PC-9 (cell line): ENCODE measurements at places on chromosomes 16 and 17.
A peak's percentile ranks its signal among the peaks of the same experiment; 100 is the strongest.

DNA sequence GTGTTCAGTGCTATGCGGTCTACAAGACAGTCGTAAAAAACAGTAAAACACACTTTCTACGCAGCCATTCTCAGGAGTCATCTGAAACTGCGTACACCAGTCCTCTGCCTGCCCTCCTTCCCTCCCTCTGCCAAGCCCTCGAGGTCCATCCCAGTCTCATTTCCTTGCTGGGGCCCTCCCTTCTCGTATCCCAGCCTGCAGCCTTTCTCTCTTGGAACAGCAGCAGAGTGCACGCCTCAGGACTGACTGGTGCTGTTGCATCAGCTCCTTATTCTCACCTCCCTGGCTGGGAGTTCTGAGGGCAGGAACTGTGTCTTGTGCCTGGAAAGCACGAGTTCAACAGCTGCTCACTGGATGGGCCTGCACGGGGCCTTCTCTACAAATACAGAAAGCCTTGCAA lies 12.5 kb downstream of the FAHD1 start:
- no peak for DNase-seq

DNA sequence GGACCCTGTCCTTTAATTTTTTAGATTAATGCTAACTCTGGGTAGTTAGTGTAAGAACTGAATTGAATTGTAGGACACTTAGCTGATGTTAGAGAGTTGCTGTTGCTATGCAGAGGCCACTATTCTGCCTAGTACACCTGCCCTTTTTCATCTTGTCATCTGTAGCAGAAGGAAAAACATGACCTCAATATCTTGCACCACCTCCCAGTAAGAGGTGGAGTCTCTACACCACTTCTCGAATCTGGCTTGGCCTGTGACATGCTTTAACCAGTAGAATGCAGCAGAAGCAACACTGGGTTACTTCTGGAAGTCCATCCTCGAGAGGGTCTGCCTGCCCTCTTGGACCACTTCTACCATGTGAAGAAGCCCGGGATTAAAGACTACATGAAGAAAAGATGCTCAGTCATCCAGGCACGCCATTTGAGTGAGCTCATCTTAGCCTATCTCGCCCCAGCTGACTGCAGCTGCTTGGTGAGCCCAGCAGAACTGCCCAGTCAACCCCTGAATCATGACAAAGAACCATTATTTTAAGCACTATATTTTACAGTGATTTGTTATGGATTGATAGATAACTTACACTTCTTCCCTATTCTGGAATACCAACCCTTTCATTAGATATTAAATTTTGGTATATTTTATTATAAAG lies 153.5 kb downstream of the MYO1D start:
- no peak for DNase-seq

GRCh38 chr17:17757956-17758845 lies 76.9 kb downstream of the RAI1 start:
- no peak for DNase-seq

DNA sequence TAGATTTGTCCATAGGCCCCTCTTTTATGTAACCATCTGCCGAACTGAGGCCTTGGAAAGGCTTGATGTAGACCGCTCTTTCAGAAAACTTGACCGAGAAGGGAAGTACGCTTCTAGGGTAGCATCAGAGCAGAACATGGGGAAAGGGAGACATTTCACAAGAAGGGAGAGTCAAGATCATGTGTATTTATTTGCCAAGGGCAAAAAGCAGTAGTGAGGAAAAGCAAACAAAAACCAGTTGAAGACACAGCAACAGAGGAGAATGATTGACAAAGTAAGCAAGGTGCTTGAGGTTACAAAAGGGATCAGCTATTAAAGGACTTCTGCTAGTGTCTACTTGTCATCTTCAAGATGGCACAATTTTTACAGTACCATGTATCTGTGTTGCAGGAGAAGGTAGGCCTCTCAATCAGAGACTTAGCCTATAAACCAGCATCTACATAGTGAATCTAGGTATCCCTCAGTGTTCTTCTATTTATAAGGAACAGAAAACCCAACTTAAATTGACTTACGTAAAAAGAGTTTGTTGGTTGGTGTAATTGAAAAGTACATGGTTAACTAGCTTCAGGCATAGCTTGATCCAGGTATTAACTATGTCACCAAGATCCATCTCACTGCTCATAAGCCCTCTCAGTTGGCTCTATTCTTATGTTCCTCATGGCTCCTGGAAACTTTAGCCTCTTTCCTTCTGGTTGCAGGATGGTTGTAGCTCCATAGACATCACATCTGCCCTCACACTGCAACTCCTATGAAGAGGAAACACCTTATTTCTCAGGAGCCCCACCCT lies 288.4 kb downstream of the IRX3 start:
- DNase-seq: no peak

DNA sequence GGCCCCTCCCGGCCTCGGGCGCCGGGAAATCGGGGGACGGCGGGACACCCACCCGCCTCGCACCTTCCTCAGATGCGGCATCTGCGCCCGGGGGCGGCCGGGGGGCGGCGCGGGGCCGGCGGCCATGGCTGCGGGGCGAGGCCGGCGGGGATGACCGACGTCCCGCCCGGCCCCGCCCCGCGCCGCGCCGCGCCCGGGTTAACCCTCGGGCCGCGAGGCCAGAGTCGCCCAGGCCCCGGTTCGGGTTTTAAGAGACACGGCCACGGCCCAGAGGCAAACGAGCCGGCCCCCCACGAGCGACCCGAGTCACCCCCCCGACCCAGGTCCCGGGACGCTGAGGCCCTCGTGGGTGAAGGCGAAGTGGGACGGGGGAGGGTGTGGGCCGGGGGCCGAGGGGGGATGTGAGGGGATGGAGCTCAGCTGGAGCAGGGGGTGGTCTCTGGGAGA lies at the start of gene RGS11:
Gene RGS11, minus strand, starts transcription at position 159 of the 447 bp plus-strand sequence. Its CDS starts 33 bp downstream, at position 126.
- DNase-seq: no peak

DNA sequence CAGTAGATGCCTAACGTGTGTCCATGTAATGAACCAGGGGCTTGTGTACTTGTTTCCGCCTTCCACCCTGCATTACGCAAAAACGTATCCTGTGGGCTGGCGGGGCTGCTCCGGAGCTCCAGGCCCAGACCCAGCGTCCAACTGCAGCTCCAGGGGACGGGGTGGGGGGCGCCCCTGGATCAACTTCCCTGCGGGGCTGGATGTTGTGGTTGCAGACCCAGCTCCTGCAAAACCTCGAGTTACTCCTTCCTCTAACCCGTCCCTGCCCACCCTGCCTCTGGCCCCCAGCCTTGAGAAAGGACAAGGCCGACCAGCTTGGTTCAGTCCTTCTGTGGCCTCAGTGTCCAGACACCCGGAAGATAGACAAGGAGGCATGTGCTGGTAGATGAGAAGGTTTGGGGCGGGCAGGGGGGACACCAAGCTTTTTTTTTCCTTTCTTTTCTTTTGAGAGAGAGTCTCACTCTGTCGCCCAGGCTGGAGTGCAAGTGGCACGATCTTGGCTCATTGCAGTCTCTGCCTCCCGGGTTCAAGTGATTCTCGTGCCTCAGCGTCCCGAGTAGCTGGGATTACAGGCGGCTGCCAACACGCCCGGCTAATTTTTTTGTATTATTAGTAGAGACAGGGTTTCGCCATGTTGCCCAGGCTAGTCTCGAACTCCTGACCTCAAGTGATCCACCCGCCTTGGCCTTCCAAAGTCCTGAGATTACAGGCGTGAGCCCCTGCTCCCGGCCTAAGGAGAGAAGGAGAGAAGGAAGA lies 731 bp upstream of the EXOC7 start:
- DNase-seq: no peak

DNA sequence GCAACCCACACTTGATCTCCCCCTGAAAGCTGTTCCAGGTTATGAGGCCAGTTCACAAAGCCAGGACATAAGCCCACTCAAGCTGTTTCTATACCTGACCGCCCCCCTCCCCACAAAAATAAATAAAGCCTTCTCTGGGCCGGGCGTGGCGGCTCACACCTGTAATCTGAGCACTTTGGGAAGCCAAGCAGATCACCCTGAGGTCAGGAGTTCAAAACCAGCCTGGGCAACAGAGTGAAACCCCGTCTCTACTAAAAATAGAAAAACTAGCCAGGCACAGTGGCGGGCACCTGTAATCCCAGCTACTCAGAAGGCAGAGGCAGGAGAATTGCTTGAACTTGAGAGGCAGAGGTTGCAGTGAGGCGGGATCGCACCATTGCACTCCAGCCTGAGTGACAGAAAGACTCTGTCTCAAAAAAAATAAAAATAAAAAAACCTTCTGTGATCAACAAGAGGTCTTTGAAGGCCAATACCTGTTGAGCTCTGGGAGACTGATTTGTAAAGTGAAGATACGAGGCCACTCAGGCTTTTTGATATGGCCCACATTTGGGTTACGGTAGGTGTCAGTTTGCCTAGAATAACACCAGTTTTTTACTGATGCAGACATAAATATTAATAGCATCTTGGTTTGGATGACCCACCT lies 2.2 kb downstream of the KDM8 start:
- DNase-seq: no peak

DNA sequence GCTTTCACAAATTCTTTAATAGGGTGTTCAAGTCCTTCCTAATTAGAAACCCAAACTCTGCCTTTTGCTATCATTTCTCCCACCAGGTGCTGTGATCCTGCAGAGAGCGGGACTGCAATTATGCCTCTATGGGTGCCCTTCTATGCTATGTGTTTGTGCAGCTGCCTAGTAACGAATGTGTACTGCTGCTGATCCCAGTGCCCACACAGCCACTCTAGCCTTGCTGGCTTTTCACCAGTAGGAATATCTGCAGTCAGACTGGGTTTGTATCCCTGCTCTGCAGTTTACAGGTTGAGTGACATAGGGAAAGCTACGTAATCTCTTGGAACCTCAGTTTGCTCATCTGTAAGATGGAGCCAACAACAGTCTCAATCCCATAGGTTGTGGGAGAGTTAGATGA lies 179.6 kb upstream of the IRX3 start:
- no peak for DNase-seq

DNA sequence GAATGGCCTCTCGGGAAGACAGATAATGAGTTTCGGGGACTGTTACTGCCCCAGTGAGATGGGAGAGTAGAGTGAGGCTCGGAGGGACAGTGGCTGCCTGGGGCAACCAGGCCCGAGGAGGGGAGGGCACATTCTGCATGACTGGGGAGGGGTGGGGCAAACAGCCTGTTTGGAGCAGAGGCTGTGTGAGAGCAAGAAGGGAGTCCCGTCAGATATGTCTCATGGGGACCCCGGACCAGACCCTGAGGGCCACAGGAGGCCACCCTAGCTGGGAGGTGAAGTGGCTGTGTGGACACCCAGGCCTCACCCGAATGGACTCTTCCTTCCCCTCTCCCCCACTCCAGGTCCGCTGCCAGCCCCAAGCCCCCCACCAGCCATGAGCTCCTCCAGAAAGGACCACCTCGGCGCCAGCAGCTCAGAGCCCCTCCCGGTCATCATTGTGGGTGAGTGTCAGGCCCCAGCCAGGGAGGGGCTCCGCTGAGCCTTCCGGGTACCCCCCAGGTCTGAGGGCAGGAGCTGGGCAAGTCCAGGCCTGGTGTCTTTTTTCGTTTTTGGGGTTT lies 4.3 kb downstream of the OSGIN1 start:
- DNase-seq: no peak

- DNase-seq: peak; percentile 88
These were observed 7.4 kb downstream of the KDM6B start for GRCh38 chr17:7841396-7841914.

- peak; percentile 63 for DNase-seq
These were observed 692 bp upstream of the SOCS1 start for GRCh38 chr16:11256661-11257130.

GRCh38 chr16:68902003-68902968 lies 59.0 kb downstream of the TANGO6 start:
- DNase-seq: peak; percentile 67

- no peak for DNase-seq
These were observed 7.0 kb upstream of the CBFA2T3 start for GRCh38 chr16:88983771-88984687.

DNA sequence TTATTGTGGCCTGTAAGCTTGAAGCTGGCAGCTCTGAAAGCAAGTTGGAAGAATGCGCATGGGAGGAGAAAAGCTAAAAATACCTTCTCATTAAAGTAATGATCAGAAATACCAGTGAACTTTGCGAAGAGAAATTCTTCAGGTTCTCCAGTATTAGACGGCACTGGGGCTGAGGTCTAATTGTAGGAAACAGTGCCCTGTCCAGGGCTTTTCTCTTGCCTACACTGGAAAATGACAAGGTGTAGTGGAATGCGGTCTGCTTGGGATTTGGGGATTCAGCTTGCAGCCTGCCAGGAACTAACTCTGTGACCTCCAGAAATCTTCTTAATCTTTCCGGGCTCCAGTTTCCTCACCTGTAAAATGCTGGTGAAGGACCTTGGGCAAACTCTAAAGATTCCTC lies 53.3 kb upstream of the KCNJ16 start:
- no peak for DNase-seq

DNA sequence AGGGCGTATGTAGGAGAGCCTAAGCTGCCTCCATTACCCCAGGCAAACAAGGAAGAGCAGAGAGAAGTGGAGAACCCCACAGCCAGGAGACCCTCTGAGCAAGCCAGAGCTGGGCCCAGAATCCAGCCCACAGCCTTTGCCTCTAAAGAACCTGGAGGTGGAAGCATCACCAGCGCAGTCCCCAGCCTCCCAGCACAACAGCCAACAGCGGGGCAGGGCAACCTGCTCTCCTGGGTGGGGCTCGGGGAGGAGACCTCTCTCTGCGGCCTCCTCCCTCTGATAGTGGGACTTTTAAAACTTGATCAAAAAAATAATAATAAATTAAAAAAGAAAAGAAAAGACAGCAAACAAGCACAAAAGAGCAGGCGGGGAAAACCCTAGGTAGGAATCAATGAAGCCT lies 45.9 kb downstream of the AXIN2 start:
- no peak for DNase-seq

- DNase-seq: no peak
These were observed 58.8 kb downstream of the NFATC3 start for GRCh38 chr16:68144008-68144407.

- no peak for DNase-seq
These were observed 5.7 kb upstream of the CISD3 start for GRCh38 chr17:38724337-38724988.

DNA sequence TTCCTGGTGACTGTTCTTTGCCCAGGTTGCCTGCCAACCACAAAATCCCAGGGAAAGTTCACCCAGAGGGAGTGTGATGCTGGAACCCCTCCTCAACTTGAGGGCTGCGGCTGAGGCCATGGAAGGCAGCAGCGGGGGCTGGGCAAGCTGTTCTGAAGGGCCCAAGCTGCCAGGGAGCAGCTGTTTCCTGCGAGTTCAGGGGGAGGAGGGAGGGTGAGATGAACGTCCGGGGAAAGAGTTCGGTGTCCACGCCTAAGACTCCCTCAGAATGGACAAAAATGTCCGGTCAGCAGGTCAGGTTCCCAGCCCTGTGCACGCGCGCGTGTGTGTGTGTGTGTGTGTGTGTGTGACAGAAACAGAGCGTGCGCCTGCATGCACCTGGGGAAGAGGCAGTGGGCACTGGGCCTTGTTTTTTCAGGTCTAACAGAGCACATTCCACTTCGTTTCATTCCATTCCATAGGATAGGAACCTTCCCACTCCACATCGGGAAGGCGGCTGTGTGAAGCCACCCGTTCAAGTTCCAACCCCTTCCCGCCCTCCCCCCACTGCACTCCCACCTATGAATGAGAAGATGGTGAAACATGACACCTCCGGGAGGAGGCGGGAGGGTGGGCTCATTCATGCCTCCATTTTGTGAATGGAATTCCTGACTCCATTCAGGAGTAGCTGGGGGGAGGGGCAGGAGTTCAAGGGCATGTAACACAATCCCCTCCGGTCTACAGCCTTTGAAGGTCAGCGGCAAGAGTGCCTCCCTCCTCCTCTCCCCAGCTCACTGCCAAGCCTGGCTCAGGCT lies 15.7 kb downstream of the ETV4 start:
- DNase-seq: no peak

GRCh38 chr16:73036074-73036826 lies 11.7 kb downstream of the ZFHX3 start:
- peak; percentile 49 for DNase-seq
